EH (cell line): ENCODE measurements at places on chromosomes 4 and X.
A peak's percentile ranks its signal among the peaks of the same experiment; 100 is the strongest.

DNA sequence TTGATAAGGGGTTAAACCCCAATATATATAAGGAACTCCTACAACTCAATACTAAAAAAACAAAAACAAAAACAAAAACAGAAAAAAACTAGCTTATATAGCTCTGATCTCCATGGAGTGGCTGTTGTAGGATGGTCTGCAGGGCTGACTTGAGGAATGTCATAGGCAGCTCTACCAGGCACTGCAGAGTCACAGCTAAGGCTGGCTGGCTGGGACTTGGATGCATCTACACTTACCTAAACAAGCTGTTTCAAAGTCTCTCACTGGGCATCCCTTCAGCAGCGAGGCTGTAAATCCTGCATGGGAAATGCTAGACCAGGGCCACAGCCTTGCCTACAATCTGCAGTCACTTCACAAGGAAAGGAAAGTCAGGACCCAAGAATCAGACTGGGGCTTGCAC lies 61.3 kb downstream of the HOPX start:
- DNase-seq = no peak

DNA sequence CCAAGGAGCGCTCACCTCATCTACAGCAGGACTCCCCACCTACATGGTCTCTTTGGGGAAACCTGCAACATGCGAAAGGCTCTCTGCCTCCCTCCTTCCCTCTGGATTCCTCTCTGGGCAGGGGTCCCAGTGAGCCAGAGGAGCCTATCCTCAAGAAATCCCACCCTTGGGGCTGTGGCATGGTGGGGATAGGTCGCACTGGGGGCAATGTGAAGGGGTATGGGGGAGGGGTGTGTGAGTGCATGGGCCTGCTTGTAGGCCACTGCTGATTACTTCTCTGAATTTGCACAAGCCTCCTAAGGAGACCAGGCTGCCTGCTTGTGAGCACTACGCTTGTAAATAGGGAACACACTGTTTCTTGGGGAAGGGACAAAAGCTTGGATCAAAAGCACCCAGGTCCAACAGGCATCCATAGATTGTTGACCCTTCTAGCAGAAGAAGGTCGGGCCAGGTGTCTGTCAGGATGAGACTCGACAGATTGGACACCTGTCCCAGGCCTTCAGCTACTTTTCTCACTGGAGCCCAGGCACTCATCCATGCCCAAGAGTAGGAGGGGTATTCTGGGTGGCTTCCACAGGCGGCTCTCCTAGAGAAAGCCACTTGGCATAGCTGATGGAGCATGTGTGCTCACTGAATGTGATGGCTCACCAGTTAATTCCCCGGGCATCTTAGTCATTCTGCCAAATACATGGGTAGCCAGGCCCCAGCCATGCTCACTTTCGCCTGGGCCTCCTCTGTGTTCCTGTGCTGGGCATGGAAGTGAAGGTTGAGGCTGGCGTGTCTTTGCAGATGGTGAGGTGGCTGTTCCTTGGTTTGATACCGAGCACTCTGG lies 75.0 kb downstream of the NBDY start:
- DNase-seq = no peak

- no peak for DNase-seq
These were observed 447.5 kb downstream of the NKX6-1 start for GRCh38 chr4:84051639-84052038.

GRCh38 chrX:3631196-3631595 lies 82.3 kb downstream of the PRKX start:
- no peak for DNase-seq

DNA sequence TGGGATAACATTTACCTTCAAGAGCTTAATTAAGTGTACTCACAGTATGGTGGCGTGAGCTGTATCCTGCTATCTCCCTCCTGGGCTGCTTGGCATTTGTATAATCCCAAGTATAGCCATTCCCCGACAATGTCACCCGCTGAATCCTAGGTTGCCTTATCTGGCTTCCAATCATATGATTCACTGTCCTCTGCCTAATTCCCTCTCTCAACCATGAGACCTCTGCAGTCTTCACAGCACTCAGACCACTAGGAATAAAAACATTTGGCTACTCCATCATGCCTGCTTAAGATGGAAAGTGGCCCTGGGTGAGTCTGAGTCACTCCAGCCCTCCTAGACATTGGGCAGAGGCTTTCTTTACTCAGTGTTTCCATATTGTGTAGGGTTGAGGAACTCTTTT lies 28.9 kb upstream of the WDFY3 start:
- DNase-seq = peak; percentile 83

- no peak for DNase-seq
These were observed 48.3 kb downstream of the ANXA5 start for GRCh38 chr4:121648516-121648915.

GRCh38 chr4:182223708-182224107 lies 19.5 kb upstream of the TENM3 start:
- no peak for DNase-seq

DNA sequence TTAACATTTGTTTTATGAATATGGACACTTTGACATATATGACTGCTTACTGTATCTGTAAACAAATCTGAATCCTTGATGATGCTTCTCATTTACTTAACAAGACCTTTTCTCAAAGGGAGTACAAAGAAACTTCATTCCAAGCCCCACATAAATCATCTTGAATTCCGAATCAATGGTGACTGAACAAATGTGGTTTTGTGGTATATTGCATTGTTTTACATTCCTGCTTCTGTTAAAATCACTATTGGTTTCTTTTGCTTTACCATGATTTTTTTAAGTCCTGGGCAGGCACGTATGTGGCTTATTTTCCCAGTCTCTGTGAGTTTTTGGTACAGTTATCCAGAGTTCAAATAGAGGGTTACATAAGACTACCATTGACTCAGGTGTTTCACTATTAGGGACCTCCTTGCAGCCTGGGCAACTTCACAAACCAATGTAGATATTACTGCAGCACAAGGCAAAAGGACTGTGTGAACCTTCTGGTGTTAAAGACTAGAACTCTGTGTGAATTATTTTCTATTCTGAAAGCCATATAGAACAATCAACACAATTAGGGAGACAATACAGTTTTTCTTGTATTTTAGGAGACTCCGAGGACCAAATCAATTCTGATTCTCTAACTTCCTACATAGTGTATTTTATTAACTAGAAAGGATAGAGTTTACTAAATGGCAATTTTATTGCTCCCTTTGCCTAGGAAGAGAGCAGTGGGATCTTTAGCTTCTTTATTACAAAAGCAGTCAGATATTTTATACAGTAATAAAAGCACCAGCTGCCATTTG lies 196.4 kb downstream of the GALNTL6 start:
- DNase-seq = no peak

DNA sequence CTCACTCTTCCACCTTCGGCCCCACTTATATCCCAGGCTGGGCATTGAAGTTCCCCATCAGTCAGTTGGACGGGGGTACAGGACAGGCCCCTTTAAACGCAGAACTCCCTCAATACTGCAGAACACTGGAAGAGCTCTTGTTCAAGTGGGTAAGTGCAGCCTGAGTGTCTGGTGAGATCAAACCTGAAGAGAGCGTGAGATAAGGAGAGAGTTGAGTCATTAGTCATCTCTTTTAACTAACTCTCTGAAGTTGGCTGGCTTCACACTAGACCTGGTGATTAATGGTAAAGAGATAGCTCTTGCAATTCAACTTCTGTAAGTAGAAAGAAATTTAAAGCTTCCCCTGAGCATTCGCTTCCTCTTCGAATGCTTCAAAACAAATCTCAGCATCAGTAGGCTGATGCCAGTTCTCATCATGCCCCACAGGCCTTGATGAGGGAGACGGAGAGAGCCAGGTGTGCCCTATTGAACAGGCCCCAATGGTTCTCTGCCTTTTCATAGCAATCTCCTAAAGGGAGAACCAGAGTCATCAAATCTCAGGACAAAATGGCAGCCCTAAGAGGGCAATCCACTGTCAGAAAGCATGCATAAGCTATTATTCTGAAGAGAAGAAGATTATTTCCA lies 41.0 kb upstream of the JADE1 start:
- peak; percentile 7 for DNase-seq

DNA sequence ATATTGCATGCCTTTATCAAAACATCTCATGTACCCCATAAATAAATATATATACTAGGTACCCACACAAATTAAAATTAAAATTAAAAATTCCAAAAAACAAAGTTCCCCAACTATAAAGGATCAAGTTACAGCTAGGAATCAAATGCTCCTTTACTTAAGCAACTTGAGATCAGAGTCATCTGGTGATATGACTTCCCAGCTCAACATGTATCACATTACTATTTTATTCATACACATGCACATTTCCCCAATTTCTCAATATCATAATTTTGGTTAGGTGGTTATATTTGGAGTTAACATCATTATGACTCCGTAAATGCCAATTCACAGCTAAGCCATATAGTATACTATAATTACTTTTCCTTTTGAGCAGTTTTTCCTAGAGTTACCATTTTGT lies 60.9 kb downstream of the CLOCK start:
- DNase-seq = no peak

GRCh38 chr4:6236816-6237390 lies 32.7 kb upstream of the WFS1 start:
- DNase-seq = no peak

DNA sequence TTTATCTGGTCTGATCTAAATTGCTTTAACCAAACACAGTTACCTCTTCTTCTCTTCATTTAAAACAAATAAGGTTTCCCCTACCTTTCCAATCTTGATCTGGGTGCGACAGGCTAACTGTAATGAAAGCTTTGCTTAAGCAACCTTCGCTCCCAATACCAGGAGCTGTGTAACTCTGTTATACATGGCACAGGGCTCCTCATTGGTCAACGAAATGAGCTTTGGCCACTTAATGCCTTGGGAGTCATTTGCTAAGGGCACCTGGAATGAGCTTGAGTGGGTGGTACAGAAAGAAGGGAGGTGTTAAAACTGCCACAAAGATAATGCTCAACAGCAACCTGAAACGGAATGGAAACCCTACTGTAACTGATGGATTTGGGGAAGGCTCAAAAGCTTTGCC lies 140.5 kb downstream of the CHRNA9 start:
- no peak for DNase-seq
